Stimulated activated CD4-positive, alpha-beta T cell treated with anti-CD3 and anti-CD28 coated beads, Interleukin-1b, Interleukin-23, amount 100 ng/mL, for 1 hour (primary cell): ENCODE measurements at places on chromosomes 4 and X.

DNA sequence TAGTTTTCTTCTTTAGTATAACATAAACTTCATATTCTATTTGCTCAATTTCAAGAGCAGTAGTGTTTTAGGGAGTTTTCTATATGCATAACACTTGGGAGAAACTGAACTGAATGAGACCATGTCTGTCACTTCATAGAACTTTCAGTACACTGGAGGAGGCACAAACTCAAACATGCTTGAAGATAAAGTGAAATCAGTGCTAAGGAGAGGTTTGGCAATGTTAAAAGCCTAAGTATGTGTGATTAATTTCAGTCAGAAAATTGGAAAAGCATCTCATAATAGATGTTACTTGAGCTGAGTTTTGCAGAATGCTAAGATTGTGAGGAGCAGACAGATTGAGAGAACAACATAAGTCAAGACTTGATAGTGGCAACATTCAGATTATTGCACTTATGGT, 411.2 kb upstream of the HS3ST1 start:
- no peak for DNase-seq

DNA sequence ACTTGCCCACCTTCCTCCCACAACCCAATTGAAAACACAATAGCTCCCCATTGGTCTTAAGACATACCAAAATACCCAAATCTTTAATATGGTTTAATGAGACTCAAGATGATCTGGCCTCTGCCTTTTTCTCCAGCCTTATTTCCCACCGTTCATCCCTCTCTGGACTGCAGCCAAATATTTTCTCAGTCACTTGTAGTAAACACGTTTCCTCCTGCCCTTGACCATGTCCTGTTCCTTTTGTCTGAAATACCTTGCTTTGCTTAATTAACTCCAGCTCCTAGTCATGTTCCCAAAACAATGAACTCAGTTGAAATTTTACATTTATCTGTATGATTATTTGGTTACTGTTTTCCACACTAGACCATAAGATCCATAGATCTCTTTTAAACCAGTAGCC, 8.4 kb upstream of the NUP54 start:
- DNase-seq, result no peak

GRCh38 chr4:40621592-40622512, 7.8 kb downstream of the RBM47 start:
- DNase-seq, result no peak

- no peak for DNase-seq
These were observed 55.4 kb downstream of the ZFX start for GRCh38 chrX:24204958-24205357.

- DNase-seq, result no peak
These were observed 605 bp upstream of the FAT1 start for GRCh38 chr4:186724058-186724863.
